ENCODE measurements at places on chromosomes 2 and 18. TPM values are rescaled to one million over a fixed set of nuclear protein-coding genes. Genes with fewer than 3 reads are reported as not detected.

The MYO3B gene
- 0.32 TPM for total RNA-seq

The SEC11C gene
- total RNA-seq: 88.2 TPM

GRCh38 chr2:99338029-99338585 is 918 bp downstream of the EIF5B start:
- no peak for DNase-seq

DNA sequence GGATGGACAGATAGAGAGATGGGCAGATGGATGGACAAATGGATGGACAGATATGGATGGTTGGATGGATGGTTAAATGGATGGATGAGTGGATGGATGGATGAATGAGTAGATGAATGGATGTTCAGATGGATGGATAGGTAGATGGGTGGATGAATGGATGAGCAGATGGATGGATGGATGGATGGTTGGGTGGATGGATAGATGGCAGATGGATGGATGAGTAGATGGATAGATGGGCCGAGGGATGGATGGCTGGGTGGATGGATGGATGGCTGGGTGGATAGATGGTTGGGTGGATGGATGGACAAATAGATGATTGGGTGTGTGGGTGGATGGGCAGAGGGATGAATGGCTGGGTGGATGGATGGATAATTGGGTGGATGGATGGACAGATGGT is 98.9 kb upstream of the OTOS start:
- peak; percentile 2 for DNase-seq

GRCh38 chr18:12973562-12974213 is 17.5 kb upstream of the CEP192 start:
- DNase-seq: no peak

Data from colonic mucosa (tissue), 4 donors.